ENCODE measurements at places on chromosomes 5 and 9. TPM values are rescaled to one million over a fixed set of nuclear protein-coding genes. Genes with fewer than 3 reads are reported as not detected.

The SV2C gene
- 0.08 TPM for polyA plus RNA-seq

GRCh38 chr9:38380872-38381534 lies 11.5 kb upstream of the ALDH1B1 start:
- DNase-seq, result no peak

DNA sequence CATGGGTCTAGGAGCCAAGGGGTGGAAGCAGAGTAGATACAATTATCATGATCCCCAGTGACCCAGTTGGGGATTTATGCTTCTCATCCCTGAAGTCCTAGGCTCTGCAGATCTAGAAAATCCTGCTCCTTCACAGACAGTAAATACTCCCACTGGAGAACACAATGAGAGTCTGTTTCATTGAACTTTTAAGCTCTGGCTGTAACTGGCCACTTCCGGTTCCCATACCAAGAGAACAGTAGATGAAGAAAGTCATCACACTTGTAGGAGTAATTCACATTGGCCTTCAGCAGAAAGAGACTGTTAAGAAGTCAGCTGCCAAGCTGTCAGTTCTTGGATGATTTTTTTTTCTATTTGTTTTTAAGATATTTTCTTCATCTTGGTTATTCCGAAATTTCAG lies 597.1 kb downstream of the ACTL7B start:
- no peak for DNase-seq

DNA sequence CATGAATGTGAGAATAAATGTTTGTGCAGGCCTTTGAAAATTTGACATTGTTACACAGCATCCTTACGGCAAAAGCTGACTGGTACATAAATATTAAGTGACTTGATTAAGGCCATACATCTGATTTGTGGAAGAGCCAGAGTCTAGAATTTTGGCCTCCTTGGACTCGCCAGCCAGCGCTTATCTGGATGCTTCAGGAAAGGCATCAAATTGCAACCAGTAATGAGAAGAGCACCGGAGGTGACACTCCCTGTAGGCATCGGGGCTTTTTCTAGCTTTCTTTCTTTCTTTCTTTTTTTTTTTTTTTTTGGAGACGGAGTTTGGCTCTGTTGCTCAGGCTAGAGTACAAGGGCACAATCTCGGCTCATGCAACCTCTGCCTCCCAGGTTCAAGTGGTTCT lies 13.2 kb upstream of the IER5L start:
- DNase-seq, result no peak

All from forelimb muscle (tissue), 1 donor.